ENCODE measurements at places on chromosomes 6 and 20.

GRCh38 chr6:122129313-122130025 is 270.0 kb upstream of the HSF2 start:
- no peaks in the 10 kb centered on the region for H3K36me3 ChIP-seq
- no peaks in the 10 kb centered on the region for H3K4me1 ChIP-seq
- no peak for DNase-seq
- no peak overlapping the region for H3K27ac ChIP-seq
- no peak overlapping the region for H3K4me3 ChIP-seq

- H3K27me3 ChIP-seq: no peaks in the 10 kb centered on the region
- peak; percentile 76 for DNase-seq
These were observed 68.2 kb downstream of the RAB44 start for GRCh38 chr6:36765594-36766398.

DNA sequence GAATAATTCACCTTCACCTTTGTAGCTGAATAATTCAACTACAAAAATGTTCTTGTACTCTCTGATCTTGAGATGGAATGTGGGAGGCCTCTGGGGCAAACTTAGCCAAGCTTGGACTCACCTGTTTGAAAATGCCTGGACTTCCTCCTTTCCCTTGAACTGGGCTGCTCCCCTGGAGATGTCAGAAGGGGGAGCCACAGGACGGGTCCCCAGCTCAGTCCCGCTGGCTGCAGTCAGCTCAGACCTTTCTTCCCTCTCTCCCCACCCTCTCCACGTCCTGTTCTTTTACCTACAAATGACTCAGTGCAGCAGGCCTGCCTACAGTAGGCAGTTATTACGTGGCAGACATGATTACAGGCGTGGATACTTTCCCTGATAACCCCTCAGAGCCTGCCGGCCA is 131.5 kb upstream of the RALGAPA2 start:
- peaks cover 24% of the 10 kb centered on the region for H3K27me3 ChIP-seq
- H3K4me1 ChIP-seq: no peaks in the 10 kb centered on the region
- no peak overlapping the region for H3K27ac ChIP-seq
- H3K4me3 ChIP-seq: no peak overlapping the region
- H3K36me3 ChIP-seq: no peaks in the 10 kb centered on the region
- DNase-seq: no peak

DNA sequence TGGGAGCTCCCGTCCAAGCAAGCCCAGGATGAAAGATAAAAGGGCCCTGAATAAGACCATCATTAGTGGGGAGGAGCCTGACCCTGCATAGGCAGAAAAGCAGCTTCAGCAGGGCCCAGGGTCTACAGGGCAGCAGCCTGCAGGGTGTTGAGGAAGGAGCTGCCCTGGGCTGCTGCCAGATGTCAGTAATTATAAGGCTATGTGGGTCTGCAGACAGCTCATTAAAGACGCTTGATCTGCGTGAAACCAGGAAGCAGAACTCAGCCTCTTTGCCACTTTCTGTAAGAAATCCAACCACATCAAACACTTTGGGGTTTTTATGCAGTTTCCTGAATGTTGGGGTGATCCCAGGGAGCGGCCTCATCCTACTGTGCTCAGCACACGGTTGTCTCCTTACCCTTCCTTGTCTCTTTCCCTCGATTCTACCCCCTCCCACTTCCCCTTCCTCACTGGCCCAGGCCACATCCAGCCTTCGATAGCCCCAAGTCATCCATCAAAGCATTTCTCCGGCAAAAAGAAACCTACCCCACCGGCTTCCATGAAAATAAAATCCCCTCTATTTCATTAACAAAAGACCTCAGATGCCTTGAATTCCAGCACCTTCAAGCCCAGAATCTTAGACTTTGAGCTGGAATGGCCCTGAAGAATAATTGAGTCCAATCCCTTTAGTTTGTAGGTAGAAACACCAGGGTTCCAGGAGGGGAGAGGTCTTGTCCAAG is 1.0 kb upstream of the TGM6 start:
- DNase-seq: no peak
- no peak overlapping the region for H3K27ac ChIP-seq
- H3K27me3 ChIP-seq: peaks cover 41% of the 10 kb centered on the region
- H3K36me3 ChIP-seq: peaks cover 7% of the 10 kb centered on the region
- H3K4me1 ChIP-seq: no peaks in the 10 kb centered on the region

All from naive B cell (primary cell).